ENCODE measurements at places on chromosomes 1 and 21.
A peak's percentile ranks its signal among the peaks of the same experiment; 100 is the strongest.

GRCh38 chr1:230109895-230110667 lies 43.0 kb downstream of the GALNT2 start:
- DNase-seq = no peak

GRCh38 chr1:218703836-218704235 lies 358.7 kb downstream of the TGFB2 start:
- DNase-seq = no peak

GRCh38 chr21:44013380-44014088 lies 1.4 kb downstream of the TRAPPC10 start:
- DNase-seq = no peak

DNA sequence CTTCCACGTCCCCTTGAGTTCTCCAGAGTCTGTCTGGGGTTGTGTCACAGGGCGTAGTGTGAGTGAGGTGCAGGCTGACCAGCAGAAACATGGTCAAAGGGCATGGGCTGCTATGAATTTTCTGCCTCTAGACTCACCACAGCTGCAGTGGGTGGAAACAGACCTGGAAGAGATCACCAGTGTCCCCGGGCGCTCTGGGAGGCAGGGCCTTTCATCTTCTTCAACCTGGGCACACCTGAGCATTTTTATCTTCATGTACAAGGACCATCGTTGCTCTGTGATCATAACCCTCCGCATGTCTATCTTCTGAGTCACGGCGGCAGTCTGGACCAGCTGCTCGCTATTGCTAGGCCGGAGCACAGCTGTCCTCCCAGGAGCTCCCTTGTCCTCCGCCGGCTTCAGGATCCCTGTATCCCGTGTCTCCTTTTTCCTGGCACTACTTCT lies 29.6 kb downstream of the DEGS1 start:
- no peak for DNase-seq

DNA sequence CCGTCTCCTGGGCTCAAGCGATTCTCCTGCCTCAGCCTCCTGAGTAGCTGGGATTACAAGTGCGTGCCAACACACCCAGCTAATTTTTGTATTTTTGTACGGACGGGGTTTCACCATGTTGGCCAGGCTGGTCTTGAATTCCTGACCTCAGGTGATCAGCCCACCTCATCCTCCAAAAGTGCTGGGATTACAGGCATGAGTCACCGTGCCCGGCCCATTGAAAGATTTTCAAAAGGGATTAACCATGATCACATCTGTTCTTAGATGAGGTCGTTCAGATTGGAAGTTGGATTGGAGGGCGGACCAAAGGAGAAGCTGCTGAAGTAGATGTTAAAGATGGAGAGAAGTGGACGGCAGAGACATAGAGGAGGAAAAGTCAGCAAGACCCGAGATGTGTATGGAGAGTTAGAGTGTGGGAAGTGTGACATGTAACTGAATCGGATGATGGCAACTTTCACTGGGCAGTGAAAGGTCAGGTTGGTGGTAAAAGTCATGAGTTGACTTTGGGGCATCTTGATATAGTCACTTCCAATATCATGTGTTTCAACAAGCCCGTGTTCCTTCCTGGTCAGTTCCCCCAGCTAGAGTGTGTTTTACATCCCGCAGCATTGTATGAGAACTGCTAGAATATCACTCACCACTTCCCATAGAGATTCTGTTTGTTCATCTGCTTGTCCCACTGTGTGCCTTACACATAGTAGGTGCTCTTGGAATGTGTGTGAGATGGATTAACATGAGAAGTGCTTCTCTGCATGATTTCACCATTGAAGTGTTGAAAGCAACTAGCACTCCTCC lies 54.4 kb upstream of the TINAGL1 start:
- DNase-seq = no peak

DNA sequence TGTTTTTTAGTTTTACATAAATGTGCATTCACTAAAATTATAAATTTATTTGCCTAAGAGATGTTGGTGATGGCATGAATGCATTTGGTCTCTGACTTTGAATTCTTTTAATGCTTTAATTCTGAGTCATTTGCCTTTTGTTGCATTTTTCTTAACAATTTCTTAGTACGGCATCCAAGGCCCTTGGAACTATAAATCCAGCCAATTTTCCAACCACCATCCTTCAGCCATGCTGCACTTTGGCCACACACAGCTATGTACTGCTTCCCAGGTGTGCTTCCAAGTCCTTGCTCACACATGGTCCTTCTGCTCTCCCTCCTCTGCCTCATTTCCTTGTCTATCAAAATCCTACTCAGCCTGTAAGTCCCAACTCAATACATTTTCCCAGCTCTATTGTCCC lies 161.0 kb downstream of the DHRS3 start:
- no peak for DNase-seq

DNA sequence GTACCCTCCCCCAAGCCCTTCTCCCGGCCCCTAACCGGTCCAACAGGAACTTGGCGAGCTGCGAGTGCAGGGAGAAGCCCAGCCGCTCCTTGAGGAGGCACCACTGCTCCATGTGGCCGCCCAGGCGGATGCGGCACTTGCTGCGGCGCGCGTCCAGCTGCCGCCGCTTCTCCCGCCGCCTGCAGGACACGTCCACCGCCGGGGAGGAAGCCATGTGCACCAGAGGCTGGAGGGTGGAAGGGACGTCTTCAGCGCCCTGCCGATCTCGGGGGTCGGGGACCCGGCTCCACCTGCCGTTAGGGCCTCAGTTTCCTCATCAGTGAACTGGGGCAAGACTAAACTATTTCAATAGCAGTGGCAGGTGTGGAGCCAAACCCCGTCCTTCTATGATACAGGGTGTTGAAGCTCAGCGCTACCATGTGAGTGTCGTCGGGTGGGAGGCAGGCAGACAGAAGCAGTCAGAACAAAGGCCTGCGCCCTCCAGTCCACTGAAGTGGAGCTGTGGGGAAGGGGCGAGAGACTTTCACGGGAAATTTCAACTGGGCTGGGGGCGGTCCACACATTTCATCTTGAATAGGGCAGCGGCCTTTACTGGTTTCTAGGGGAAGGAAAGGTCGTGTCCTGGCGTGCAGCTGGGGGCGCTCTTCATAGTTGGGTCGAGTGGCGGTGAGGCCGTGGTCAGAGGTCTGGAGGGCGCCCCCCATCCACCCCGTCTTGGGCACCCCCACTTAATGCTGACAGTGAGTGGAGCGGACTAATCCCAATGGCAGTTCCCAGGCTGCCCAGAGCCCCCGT lies 592 bp downstream of the ZNF692 start:
- DNase-seq = peak; percentile 2

GRCh38 chr1:102790997-102791396 lies 317.3 kb downstream of the COL11A1 start:
- no peak for DNase-seq

- no peak for DNase-seq
Observed at GRCh38 chr1:211735208-211736170, 60.1 kb upstream of the NEK2 start.

DNA sequence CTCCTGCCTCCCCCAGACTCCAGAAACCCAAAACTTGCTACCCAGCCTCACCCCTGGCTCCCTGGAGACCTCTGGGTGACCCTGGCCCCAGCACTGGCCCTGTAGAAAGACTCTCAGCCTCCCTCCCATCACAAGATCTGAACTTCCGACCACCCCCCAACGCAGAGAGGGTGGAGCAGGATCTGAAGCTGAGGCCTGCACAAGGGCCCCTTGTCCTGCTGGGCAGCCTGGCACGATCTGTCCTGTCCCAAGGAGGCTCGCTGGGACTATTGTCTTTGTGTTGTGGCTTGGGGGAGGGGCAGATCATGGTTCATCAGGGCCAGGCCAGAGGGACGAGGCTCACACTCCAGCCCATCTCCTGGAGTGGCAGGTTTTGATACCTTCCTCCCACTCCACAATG lies 20.0 kb downstream of the PHLDA3 start:
- no peak for DNase-seq

DNA sequence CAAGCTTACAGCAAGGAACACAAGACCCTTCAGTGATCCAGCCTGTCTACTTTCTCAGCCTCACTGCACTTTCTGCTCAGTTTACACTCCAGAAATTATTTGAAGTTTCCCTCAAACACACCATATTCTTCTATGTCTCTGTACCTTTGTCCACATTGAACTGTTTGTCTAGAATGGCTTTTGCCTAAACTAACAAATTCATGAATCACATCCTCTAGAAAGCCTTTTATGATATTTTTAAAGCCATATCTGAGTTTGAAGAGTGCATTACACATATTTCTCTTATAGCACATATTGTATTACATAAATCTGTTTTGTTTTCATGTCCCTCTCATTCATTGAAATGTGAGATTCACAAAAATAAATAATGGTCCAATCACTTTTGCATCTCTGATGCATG lies 446.0 kb upstream of the ZRANB2 start:
- no peak for DNase-seq

DNA sequence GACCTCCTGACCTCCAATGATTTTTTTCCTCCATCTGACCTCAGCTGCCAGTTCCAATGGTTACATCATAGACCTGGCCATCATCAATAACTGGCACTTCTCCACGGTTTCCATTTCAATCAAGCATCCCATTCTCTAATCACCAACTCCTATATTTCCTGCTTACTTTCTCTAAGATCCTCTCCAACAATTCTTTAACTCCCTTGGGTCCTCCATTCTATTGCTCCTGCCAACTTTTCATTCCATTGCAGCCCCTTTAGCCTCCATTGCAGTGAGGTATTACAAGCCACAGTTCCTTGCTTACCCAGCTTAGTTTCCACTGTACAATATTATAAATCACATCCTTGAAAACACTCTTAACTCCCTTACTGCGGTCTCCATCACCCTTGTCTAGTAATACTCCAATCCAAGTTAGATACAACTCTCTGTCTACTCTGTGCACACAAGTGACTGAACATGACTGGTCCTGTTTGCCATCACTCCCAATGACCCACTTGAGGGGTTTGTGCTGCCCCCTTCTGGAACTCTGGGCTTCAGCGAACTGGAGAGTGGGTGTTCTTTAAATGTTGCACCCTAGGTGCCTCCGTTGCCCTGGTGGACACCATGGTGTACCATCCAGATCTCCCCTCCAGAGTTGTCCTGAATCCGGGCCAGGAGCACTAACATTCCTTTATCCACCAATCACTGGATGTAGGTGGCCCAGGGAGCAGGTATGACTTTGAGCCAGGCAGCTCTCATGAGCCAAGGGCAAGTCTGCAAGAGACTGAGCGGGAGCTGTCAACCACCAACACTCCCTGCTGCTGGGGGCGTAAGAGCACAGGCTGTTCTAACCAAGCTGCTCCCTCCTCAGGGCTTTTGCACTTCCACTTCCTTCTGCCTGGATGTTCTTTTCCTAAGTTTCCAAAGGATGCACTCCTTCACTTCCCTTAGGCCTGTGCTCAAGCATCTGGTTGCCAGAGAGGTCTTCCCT lies 3.7 kb upstream of the FNDC7 start:
- no peak for DNase-seq

GRCh38 chr1:225848030-225848955 lies 33.9 kb downstream of the TMEM63A start:
- no peak for DNase-seq

- no peak for DNase-seq
Observed at GRCh38 chr1:234477386-234478151, 1.4 kb downstream of the TARBP1 start.

DNA sequence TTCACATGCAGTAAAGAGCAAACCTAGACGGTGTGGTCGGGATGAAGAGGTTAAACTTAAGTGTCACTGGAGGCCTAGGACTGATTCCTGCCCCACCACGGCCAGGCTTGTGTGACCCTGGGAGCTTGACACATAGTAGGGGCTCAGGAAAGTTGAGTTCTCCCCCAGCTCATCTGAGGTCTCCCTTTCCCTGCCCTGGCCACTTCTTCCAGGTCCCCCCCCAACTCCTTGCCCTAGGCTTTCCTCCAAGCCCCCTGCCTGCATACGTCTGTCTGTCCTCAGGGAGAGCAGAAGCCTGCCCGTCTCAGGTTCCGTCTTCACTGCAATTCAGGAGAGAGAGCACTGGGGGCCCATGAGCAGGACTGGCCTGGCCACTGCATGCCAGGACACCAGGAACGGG lies 225.8 kb downstream of the PTPRU start:
- DNase-seq = no peak

- DNase-seq = no peak
Observed at GRCh38 chr1:171730052-171730451, 11.8 kb downstream of the VAMP4 start.

DNA sequence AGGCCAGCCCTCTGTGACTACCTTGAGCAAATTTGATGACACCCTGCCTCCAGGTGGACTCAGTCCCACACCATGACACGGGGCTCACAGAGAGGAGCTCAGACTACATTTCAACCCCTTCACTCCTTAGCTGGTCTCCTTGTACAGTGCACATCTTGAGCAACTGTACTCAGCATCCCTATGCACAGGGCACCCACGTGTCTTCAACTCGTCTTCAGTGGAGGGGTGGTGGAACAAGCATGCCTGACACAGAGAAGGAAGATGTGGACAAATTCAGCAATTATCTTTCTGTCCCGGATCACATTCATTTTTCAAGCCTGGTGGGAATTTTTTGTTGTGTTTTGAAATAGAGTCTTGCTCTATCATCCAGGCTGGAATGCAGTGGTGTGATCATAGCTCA lies 213.7 kb downstream of the KAZN start:
- DNase-seq = no peak

Measured in NCI-H748 treated with DMSO at 0.1 percent for 48 hours (cell line).